ENCODE measurements at places on chromosomes 5 and 9.

- no peak for DNase-seq
Measured at GRCh38 chr5:78467752-78468357, 107.4 kb downstream of the SCAMP1 start.

DNA sequence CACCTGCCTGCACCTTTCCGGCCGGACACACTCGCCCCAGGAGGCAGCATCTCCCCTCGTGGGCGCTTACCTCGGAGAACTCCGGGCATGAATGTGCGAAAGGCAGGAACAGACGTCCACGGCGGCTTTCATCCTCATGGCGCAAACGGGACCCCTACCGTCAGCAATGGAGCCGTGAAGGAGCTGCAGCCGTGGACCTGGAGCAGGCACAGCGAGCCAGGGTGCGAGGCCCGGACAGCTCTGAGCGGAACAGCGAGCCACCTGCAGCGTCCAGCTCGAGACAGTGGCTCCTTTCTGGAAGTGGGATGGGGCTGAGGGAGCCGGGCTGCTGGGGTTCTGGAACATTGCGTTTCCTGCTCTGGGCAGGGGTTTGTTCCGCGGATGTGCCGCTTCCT, 7.8 kb upstream of the SLC6A19 start:
- DNase-seq = no peak

DNA sequence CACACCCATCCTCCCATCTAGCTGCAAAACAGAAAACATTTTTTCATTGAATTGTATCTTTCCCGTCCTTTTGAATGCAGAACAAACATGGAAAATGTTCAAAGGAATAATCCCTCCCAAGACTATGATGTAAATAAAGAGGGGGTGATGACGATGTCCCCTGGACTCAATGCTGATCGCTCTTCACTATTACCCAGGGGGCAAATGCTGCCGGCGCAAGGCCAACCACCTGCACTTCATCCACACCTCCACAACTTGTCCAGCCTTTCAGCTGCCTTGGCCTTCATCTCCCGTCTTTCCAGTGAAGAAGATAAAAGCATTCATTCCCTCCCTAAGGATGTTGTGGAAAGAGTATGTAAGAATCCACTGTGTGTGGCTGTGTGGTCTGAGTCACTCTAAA, 240.3 kb downstream of the AGTPBP1 start:
- DNase-seq = no peak

- DNase-seq = no peak
Measured at GRCh38 chr5:56406838-56407237, 173.7 kb upstream of the ANKRD55 start.

DNA sequence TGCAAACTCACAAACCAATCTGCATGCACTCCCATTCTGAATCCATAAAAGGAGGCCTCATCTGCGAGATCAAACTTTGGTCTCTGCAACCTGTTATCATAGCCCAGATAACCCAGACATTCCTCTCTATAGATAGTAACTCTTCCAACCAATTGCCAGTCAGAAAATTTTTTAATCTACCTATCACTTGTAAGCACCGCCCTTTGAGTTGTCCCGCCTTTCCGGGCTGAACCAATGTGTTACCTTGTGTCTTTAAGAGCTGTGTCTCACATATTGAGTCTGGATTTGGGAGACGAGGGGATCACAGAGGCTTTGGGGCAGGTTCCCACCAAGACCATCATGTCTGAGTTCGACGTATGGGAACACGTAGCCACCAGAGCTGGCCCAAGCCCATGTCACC, 91.1 kb upstream of the PPP1R26 start:
- DNase-seq = no peak

- no peak for DNase-seq
Measured at GRCh38 chr9:134533850-134534588, 107.6 kb upstream of the COL5A1 start.

Data from stimulated activated CD8-positive, alpha-beta memory T cell treated with anti-CD3 and anti-CD28 coated beads, Interleukin-7, amount 100 ng/mL, for 4 hours (primary cell).